ENCODE measurements at places on chromosomes 4 and X.

DNA sequence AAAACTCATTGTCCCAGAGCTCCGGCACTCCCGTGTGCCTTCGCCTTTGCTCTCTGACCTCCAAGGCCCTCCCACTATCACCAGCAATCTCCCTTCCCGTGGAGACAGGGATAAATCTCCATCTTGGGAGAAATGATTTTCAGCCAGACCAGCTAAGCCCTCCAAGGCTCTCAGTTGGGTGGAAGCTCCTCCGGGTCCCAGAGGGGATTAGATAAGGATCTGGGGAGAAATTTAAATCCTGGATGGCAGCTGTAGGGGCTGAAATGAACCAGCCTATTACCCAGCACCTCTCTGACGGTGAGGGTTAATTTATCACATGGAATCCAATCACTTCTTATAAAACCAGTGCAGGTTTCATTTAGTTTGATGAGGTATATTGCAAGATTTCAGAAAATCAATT is 366.2 kb downstream of the FBXW7 start:
- no peak for DNase-seq

GRCh38 chr4:122450847-122451246 is 5.7 kb downstream of the IL2 start:
- DNase-seq: peak; percentile 67

- DNase-seq: no peak
These were observed 12.4 kb downstream of the LIMCH1 start for GRCh38 chr4:41550308-41550707.

GRCh38 chr4:11218692-11219091 is 210.0 kb downstream of the HS3ST1 start:
- no peak for DNase-seq

GRCh38 chrX:110853610-110854009 is 58.0 kb upstream of the CHRDL1 start:
- peak; percentile 60 for DNase-seq

DNA sequence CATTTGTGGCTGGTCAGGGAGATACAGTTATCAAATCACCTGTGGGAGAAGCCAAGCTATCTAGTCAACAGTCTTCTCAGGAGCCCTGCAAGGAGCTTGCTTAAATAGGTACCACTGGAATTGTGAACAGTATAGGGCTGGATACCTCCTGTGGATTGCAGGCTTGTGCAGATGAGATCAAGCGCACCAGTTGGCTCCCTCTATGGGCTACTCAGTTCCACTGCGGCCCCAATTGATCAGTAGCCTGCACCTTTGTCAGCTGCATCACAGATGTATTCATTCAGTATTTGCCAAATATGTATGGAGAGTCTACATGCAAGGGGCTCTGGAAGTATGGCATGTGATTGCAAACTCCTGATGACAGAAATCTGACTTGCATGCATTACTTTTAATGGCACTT is 28.6 kb downstream of the TEX13A start:
- DNase-seq: peak; percentile 63
